Epithelial cell of proximal tubule (primary cell): ENCODE measurements at places on chromosomes 7 and 10. TPM values are rescaled to one million over a fixed set of nuclear protein-coding genes. Genes with fewer than 3 reads are reported as not detected.

The OR2A7 gene
- 2.0 and 8.0 TPM in 2 replicates for total RNA-seq

- DNase-seq: no peak
Observed at GRCh38 chr7:50416527-50417182, 33.5 kb downstream of the FIGNL1 start.

DNA sequence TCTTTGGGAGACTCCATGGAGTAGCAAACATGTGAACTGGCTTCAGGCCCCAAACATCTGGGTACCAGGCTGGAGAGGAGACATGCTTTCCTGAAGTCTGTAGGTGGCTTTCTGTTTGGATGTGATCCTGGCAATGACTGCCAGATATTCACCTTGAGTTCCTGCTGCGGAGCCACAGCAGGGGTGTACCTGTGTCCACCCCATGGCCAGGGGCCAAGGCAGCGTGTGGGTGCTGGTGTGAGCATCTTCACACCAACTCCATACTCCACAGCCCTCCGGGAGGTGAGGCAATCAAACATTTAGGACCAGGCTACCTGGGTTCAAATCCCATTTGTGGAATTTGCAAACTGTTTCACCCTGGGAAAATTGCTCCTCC lies 113.0 kb downstream of the ADCY1 start:
- DNase-seq: no peak

- no peak for DNase-seq
Observed at GRCh38 chr10:44462338-44462914, 77.5 kb upstream of the CXCL12 start.

GRCh38 chr10:63720072-63720537 lies 198.9 kb downstream of the REEP3 start:
- no peak for DNase-seq

The HOXA4 gene
- total RNA-seq: 9.2 and 14.6 TPM in 2 replicates

GRCh38 chr10:114359041-114359952 lies 45.0 kb downstream of the AFAP1L2 start:
- DNase-seq: no peak

The BEND7 gene
- 25.9 and 41.4 TPM in 2 replicates for total RNA-seq

GRCh38 chr10:131888186-131888604 lies 12.6 kb upstream of the PPP2R2D start:
- DNase-seq: no peak

The ANKRD30A gene
- not detected in 2 replicates for total RNA-seq

DNA sequence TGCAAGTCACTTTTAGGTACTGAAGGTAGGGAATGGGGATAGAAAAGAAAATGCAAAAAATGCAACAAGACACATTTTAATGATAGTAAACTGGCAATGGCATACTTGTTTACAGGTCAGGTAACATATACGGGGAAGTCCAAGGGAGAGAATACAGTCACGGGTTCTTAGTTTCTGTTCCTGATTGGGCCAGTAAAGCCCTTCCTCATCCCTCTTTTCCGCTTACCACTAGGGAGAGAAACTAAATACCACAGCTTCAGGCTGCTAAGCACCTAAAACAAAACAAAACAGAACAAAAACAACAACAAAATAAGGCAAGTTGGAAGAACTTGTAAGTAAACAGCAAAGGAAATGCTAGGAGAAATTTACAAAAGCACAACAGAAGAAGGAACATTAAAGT lies 65.2 kb upstream of the OGDHL start:
- DNase-seq: no peak

DNA sequence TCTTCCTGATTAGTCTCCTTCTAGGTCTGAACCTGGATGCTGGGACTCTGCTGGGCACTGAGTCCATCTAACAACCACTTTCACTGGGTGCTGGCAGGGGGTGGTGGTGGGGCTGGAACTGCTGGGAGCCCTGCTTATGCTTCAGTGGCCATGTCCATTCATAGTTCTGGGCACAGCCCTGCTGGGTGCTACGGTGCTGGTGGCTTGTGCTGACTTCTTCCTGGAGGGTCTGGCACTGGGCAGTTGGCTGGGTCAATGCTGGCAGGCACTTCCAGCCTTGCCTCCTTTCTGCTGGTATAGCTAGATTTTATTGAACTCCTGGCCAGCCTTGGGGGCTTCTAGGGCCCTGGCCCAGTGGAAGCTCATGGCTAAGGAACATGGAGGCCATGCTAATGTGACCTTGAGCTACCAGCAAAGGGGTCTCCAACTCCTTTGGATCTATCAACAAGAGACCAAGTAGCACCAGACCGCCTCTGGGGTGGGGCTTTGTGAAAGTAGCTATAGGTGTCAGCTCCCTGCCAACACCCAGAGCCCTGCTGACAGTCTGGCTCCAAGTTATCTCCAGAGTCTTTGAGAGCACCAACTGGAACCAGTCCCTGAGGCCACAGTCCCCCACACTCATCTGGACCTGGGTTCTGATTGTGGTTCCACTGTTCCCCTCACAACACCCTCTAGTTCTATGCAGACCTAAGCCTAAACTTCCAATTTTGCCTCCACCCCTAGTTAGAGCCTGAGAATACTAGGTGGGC lies 99.6 kb downstream of the MAGI2 start:
- DNase-seq: no peak

The KNDC1 gene
- total RNA-seq: 0.06 and 0.65 TPM in 2 replicates

DNA sequence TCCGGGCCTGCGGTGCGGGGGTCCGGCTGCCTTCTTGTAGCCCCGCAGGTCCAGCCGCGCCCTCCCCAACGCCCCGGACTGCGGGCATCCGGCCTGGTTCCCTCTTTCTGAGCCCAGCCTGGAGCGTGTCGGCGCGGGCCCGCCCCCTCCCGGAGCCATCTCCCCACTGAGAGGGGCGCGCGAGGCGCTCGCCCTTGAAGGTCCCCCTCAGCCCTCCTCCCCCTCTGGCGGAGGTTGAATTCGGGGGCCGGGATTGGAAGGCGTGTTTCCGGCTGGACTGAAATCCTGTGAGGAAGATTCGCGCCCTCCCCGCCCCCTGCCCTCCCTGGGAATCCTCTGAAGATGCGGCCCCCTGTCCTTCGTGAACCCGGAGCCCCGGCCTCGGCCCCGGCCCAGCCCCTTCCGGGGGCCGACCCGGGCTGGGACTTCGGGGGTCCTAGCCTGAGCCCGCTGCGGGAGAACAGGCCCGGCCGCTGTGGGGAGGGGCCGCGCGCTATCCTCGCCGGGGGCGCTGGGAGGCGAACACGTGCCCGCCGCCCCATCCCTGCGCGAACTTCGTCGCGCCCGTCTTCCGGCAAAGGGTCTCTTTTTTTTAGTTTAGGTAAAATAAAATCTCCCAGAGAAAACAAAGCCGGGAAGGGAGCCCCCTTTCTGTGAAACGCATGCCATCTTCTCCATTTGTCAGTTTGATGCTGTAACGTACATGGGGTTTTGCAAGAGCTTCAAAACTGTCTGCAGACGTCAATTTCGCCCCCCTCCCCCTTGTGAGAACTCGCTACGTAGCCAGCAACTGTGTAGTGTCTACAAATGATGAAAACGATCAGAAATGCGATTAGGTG lies 636 bp downstream of the PDCD4 start:
- DNase-seq: no peak

GRCh38 chr10:124250506-124250905 lies 157.1 kb upstream of the CHST15 start:
- no peak for DNase-seq

DNA sequence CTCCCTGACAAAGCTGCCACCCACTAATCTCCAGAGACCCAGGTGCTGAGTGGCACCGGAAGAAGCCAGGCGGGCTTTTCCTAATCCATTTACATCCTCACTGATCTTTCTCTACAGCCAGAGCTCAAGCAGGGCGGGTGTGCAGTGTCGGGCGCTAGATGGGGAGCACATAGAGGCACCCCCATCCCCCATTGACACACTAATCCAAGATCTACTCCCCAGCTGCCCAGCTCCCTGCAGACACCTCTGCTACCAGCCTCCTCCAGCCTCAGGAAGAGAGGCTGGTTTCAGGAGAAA lies 22.2 kb downstream of the FRMPD2 start:
- no peak for DNase-seq

DNA sequence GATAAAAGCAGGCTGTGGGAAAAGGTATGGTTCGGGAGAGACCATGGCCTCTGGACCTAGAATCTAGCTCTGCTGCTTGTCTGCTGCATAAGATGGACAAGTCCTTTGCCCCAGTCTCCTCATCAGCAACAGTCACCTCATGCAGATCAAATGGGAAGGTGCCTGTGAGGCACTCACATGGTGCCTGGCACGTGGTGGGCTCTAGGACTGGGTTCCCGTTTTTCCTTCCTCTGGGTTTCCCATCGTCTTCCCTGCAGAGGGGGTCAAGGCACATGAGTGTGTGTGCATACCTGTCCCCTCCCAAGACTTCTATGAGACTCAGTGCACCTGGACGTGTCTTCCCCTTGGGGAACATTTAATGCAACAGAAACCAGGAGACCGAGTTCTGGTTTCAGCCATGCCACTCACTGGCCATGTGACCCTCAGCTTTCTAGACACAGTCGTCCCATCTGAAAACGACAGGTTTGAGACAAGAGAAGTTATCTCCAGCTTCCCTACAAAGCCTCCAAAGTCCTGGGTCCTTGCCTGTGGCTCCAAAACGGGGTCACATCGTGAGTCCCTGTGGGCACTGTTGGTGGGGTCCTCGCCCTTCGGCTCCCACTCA lies 95.9 kb upstream of the NPTX2 start:
- no peak for DNase-seq

The CLCN1 gene
- not detected in 2 replicates for total RNA-seq

GRCh38 chr10:119416855-119417254 lies 125.7 kb downstream of the RGS10 start:
- DNase-seq: no peak

The NAT16 gene
- total RNA-seq: 0.12 TPM in 1 of 2 replicates, not detected in the other

GRCh38 chr10:99357691-99358090 lies 28.5 kb downstream of the CNNM1 start:
- no peak for DNase-seq

GRCh38 chr10:99433378-99434020 lies 3.1 kb upstream of the GOT1 start:
- no peak for DNase-seq

DNA sequence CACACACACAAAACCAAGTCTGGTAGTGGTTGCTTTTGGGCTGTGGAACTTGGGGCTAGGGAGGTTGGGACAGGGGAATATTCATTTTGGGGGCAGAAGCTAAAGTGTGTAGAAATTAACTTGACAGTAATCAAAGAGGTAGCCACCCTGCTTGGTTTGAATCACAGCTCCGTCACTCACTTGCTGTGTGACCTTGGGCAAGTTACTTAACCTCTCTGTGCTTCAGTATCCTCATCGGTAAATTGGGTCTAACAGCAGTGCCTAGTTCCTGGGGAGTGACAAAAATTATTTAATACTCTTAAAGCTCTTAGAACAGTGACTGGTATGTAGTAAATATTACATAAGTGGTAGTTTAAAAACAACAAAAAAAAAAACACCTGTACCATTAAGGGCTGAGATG lies 489.8 kb downstream of the SDK1 start:
- no peak for DNase-seq

DNA sequence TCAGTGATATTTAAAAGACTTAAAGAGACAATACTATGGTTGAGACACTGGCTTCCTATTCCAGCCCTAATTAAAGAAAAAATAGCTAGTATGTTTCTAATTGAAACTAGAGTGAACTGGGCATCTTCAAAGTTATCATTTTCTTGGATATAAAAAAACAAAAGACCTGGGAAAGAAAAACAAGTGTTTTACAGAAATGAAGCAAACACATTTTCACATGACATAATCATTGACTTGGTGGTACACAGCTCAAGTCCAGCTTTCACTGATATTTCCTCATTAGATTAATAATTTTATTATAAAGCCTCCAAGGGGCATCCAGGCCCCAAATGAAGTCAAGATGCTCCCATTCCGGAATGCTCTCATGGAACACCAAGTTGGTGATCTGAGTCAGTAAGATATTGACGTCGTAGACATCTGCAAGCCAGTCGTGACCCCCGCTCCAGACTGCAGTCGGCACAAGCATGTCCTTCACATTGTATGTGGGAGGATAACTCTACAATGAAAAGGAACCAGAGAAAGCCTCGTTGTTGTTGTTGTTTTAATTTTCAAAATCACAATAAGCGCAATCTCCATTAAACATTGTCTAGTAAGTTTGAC lies 7.5 kb upstream of the CH25H start:
- no peak for DNase-seq

GRCh38 chr10:2222631-2223030 lies 485.3 kb upstream of the ADARB2 start:
- no peak for DNase-seq
